ENCODE measurements at places on chromosomes 7 and 10.

DNA sequence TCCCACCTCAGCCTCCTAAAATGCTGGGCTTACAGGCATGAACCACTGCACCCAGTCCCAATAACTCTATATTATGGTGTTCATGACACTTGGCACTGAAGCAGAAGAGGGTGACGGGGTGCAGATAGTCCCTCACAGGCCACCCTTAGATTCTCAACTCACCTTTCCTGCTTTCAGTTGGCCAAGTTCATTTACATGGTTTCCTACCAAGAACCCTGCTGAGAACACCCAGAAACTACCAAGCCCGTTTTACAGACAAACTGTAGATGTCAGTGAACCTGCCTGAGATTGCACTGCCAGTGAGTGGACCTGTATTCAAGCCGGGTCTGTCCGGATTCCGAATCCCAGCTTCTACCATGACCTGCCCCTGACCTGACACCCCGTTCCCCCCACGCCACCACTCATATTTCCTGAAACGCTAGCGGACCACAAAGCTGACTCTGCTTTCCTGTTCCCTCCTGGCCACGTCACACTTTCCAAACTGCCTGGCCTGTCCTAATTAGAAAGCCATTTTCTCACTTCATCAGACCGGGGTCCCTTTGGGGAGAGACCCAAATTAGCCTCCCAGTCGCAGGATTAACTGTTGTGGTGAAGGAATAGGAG is 17.3 kb downstream of the GRID2IP start:
- DNase-seq, result no peak

- DNase-seq, result peak; percentile 8
These were observed 116.3 kb downstream of the WDFY4 start for GRCh38 chr10:48801001-48801421.

GRCh38 chr7:93945756-93946535 is 24.4 kb downstream of the GNG11 start:
- DNase-seq, result peak; percentile 66

GRCh38 chr10:36899652-36900051 is 225.7 kb upstream of the ANKRD30A start:
- no peak for DNase-seq

- DNase-seq, result peak; percentile 90
These were observed 21.6 kb upstream of the GIMAP8 start for GRCh38 chr7:150428671-150429451.

DNA sequence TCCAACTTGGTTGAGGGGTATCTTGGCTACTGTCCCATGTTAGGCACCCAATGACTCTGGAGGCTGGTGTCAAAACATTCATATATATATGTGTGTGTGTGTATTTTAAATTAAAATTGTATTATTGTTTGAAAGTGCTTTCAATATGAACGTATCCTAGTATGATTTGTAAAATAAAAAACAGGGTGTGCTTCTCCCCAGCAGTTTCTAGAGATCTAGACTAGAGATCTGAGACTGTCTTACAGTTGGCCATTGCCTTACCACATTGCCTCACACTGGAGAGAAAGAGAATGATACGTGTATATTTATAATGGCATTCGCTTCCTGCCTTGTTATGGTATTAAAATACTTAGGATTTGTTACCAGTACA is 1.2 kb downstream of the BAG3 start:
- DNase-seq, result peak; percentile 81

- DNase-seq, result peak; percentile 27
These were observed 72.4 kb upstream of the LRRC4 start for GRCh38 chr7:128103498-128104107.

DNA sequence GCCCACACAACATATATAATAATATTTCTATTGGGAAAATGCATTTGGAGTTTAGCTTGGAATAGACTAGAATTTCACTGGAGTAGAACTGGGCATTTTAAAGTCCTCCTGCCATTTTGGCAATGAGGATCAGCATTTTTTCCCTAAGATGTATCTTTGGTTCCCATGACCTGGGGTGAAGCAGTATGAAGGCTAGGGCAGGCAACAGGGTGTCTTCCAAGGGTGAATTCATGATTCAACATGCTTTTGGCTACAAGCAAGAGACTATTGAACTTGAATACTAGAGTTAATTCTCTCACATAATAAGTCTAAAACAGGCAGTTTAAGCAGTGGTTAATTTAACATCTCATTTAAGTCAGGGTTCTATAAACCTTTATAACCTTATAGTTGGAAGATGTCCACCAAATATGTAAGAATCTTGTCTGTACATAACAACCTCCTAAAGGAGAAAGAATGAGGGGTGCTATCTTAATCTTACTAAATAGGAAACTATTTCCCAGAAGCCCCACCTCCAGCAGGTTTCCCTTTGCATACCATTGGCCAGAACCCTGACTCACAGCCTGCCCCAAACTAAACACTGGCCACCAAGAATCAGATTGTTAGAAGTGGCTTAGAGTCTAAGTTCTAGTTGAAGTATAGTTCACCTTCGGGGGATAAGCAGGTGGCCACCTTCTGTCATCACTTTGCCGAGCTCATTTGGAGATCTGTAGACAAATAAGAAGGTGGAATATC is 96.0 kb upstream of the PRPS1L1 start:
- no peak for DNase-seq

- DNase-seq, result peak; percentile 98
These were observed 39.6 kb downstream of the GRK5 start for GRCh38 chr10:119246862-119247549.

DNA sequence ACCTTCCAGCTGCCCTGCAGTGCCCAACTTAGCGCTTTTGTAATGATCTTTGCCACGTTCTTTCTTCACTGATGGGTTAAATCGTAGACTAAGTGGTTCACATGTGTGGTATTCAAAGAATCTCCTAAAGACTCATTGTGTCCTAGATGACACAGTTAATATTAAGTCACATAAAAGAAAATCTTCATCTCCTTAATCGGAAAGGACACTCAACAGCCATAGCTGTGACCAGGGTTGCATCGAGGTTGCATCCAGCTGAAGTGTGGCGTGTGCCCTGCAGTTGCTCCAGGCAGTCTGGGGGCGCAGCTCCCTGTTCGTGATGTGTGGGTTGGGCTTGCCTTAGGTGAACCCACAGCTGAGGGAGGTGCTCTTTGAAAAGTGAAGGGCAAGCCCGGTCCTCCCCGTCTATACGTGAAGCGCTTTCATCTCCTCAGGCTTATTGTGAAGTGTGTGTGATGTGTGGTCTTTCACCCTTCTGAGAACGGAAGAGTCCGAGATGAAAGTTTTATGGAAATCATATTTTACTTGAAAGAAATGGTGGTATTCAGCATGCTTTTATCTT is 122.7 kb downstream of the TRRAP start:
- DNase-seq, result peak; percentile 70

- no peak for DNase-seq
These were observed 22.9 kb downstream of the SVIL start for GRCh38 chr10:29611781-29612381.

DNA sequence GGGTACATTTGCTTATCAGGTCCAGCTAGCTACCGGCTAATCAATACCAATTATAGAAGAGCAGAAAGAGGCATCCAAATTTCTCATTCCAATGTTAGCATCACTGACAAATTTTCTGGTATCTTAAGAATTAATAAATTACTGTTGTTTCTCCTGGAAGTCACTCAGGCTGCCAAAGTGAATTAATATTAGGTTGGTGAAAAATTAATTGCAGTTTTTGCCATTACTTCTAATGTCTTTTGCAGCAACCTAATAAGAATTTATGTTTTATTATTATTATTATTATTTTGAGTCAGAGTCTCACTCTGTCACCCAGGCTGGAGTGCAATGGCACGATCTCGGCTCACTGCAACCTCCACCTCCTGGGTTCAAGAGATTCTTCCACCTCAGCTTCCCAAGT is 979.9 kb downstream of the TYW1 start:
- no peak for DNase-seq

GRCh38 chr10:72276013-72276387 is 2.3 kb downstream of the DDIT4 start:
- peak; percentile 24 for DNase-seq

GRCh38 chr10:60348982-60349381 is 40.7 kb downstream of the ANK3 start:
- peak; percentile 61 for DNase-seq

GRCh38 chr10:113967126-113967525 is 76.5 kb upstream of the ADRB1 start:
- DNase-seq, result no peak

GRCh38 chr7:33108554-33109004 is 625 bp downstream of the RP9 start:
- no peak for DNase-seq

GRCh38 chr10:11510281-11510680 is 101.2 kb downstream of the USP6NL start:
- no peak for DNase-seq

GRCh38 chr10:49758249-49758930 is 3.7 kb downstream of the OGDHL start:
- no peak for DNase-seq

DNA sequence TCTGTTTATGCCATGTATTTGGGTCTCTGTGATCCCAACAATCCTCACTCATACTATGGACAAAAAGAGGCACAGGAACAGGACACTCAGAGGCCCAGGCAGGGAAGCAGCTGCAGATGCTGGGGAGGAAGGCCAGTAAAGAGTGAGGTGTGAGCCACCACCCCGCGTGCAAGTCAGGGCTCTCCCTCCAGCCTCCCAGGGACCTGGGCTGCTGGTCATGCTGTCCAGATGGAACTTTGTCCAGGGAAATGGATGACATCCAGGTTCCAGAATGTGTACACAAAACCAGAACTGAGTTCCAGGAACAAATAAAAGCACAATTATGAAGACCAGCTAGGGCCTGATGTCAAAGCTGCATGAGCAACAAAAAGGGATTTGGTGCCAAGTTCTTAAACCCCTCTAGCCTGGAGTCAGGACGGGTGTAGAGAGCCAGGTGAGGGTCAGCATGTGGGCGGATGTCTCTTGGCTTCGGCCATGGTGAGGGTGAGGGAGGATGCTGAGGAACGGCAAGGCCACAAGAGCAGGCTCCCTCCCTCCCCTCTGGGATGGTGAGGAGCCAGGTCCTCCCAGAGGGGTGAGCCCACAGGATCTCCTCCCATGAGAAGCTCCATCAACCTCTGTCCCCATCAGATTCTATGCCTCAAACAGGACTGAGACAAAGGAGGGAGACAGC is 739.7 kb downstream of the PARD3 start:
- no peak for DNase-seq

DNA sequence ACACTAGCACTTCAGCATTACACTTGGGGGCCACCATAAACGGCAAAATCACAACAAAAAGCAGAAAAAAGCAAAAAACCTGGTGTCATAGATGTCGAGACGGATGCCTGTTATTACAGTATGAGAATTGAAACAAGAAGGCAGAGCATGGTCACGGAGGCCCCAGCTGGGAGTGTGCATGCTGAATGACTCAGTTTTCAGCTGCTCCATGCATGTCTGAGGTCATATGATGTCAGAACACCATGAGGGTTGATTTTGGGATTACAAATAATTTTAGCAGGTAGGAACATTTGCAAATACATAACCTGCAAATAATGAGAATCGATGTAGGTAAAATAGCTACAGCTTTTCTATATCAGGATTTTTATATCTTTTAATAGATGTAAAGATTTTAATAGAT is 19.1 kb downstream of the ZMYND11 start:
- DNase-seq, result peak; percentile 24

DNA sequence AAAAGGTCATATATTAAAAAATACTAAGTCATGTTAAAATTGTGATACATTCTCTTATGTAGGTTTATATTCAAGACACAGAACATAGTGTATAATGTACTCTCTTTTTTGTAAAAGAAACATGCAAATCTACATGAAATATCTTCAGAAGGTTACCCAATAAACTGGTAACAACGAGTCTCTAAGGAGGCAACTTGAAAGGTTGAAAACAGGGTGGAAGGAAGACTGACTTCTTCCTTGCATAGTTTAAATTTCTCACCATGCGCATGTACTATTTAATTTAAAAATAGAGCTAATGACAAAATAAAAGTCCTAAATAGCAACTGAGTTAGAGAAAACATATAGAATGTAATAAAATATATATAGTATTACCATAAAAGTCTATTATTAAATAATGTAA is 132.5 kb downstream of the NT5C2 start:
- no peak for DNase-seq

- peak; percentile 36 for DNase-seq
These were observed 35.4 kb upstream of the CDK14 start for GRCh38 chr7:90560730-90561129.

DNA sequence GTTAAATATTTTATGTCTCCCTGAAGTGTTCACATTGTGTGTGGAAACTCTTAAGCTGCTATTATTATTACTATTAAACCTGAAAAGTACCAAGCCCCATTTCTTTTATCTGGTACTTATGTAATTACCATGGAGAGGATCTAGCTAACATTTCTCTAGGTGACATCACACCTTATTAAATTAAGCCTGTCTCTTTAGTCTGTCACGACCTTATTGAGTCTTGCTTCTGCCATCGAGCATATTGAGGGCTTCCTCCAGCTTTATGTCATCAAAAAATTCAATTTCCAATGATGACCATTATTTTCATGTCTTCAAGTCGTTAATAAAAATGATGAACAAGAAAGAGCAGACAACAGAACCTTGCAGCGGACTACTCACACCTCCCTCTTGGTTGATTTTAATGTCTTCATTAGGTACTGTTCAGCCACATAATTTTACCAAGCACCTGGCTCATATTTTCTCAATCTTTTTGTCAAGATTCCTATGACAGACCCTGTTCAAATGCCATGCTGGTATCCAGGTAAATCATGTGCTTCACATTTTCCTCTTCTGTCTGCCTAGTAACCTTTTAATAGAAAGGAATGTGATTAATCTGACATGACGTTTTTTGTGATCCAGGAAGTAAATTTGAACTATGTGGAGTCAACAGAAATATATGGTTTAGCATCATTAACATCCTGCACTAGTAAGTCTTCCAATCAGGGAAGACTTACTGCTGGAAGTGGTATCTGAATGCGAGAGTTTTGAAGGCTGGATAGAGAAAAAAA is 556.7 kb downstream of the SORCS3 start:
- no peak for DNase-seq

- DNase-seq, result no peak
These were observed 23.9 kb downstream of the ITGA8 start for GRCh38 chr10:15695852-15696251.

DNA sequence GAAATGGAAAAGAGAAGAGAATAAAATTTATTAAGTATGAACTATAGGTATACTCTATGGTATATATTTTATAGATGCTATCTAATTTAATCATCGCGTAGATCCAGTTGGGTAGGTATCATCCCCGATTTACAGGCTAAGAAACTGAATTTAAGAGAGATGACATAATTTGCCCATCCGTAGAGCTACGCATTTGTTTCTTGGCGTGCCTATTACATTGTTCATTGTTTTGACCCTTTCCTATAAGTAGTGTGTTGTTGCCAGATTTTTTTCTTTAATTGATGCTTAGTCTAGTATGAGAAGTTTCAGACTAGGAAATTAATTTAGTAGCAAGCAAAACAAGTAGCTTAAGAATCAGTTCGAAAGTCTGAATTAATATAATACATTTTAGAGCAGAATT is 205.7 kb upstream of the NPSR1 start:
- DNase-seq, result no peak

- DNase-seq, result no peak
These were observed 461.6 kb downstream of the PLXDC2 start for GRCh38 chr10:20277820-20278219.

- DNase-seq, result no peak
These were observed 597.2 kb downstream of the TYW1 start for GRCh38 chr7:67593794-67594193.

- DNase-seq, result no peak
These were observed 38.0 kb downstream of the NOC3L start for GRCh38 chr10:94324609-94325233.

- peak; percentile 38 for DNase-seq
These were observed 5.7 kb downstream of the HECTD2 start for GRCh38 chr10:91415816-91416215.
